Effector CD8-positive, alpha-beta T cell (primary cell): ENCODE measurements at places on chromosomes 5 and 9.

GRCh38 chr5:98500811-98501210, 272.7 kb upstream of the RGMB start:
- no peak for DNase-seq

DNA sequence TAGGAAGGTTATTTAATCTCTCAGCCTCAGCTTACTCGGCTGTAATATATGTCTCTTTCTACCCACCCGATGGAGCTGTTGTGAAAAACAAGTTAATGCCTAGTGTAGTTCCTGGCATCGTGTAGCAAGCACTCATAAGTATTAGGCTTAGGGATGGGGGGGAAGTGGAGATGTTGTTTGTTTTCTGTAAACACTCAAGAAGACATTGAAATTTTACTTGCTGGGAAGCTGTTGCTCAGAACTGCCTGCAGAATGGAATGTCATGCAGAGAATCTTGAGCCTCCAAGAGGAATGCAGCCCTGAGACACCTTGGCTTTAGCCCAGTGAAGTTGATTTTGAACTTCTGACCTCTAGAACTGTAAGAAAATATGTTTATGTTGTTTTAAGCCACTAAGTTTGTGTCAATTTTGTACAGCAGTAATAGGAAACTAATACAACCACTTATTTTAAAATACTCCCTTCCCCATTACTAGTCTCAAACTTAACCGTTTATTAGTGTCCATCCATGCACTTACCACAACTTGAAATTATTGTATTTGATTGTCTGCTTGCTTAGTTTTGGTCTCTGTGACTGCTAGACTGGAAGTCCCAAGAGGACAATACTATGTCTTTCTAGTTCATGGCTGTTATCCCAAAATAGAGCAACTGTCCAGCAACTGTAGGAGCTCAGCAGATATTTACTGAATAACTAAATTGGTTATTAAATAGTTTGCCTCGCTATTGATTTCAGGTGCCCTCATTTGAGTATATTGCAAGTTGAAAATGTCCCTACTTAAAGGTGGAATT, 53.8 kb downstream of the MFAP3 start:
- no peak for DNase-seq

GRCh38 chr9:126678989-126679388, 65.3 kb downstream of the LMX1B start:
- no peak for DNase-seq

GRCh38 chr5:102617191-102618187, 118.7 kb upstream of the SLCO6A1 start:
- DNase-seq = no peak

GRCh38 chr9:33029231-33029786, 4.2 kb downstream of the DNAJA1 start:
- no peak for DNase-seq

DNA sequence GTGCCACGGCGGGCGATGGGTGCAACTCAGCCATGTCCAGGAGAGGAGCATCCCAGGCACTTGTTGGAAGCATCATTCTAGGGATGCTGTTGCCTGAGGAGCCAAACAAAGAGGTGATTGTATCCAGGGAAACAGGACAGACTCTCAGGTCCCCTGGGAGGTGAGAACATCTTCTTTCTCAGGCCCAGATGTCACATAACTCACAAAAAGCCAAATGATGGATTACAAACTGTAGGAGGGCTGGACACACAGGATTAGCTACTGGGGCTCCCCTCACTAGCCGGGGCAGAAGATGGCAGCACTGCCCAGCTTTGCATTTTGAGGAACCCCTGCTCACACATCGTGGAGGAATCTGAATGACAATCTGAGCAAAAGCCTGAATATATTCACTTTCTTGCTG, 64.7 kb upstream of the NFIL3 start:
- no peak for DNase-seq

GRCh38 chr5:91591076-91591475, 208.0 kb upstream of the ARRDC3 start:
- no peak for DNase-seq

- DNase-seq = no peak
Measured at GRCh38 chr5:39021413-39021812, 52.8 kb downstream of the RICTOR start.

DNA sequence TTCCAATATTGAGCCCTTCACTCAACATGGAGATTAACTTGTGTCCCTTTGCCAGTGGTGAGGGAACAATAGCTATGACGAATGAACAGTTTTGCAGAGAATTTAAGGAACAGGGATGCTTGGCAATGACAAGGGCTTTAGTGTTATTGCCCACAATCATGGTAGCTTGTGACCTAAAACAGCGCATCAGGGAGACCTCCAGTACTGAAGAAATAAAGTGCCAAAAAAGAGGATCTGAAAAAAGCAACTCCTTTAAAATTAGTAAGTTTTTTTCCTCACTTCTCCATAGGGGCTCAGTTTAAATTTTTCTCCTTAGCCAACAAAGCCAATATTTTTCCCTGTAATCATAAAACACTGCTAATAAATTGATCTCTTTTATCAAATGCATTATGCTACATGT, 41.8 kb upstream of the PAM start:
- no peak for DNase-seq
